ENCODE measurements at places on chromosomes 11 and 22. TPM values are rescaled to one million over a fixed set of nuclear protein-coding genes. Genes with fewer than 3 reads are reported as not detected.

- DNase-seq, result no peak
These were observed 13.2 kb downstream of the CARS1 start for GRCh38 chr11:3044004-3044403.

- peak; percentile 24 for DNase-seq
These were observed 39.7 kb upstream of the MMP12 start for GRCh38 chr11:102914238-102915043.

GRCh38 chr22:28783786-28784671 lies 11.5 kb downstream of the CCDC117 start:
- DNase-seq, result no peak

GRCh38 chr11:66609721-66610617 lies 6.5 kb upstream of the RBM14 start:
- no peak for DNase-seq

DNA sequence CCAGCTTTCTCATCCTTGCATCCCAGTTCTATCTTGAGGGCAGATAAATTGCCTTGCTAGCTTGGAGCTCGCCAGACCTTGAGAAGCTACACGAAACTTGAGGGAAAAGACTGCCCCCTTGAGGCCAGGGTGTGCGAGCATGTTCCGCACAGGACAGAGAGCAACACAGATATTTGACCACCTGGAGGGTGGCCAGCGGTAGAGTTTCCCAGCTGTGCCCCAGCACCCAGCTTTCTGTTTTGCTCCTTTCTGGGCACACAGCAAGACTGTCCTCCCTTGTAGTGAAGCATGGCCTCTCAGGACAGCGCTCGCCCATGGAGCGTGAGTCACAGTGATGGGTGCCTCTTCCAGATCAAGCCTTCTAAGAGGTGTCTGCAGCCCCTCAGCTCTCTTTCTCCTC lies 23.5 kb downstream of the SPATA19 start:
- DNase-seq, result no peak

DNA sequence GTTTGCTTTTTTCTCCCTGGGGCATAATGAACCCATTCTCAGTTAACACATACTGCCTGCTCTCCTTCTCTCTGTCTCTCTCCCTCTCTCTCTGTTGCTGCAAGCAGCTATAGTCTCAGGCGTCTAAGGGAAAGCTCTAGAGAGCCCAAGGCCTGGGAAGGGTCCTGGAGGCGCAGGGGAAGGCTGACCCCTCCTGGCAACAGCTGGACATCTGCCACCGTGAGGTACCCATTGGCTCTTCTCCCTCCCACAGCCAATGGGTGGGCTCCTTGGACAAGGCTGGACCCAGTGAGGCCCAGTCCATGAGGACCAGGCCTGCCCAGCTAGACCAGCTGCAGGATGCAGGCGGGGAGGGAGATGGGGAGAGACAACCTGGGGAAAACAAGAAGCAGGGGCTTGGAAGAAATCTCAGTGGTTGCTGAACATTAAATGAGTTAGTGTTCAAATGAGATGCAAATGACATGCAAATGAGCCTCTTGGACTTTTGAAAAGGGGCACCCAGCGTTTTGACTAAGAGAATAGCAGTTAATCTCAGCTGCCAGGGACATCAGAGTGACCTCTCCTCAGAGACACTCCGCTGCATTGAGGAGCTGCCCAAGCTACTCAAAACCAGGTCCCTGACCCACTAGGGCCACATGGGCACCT lies 349.7 kb downstream of the BUD13 start:
- no peak for DNase-seq

- DNase-seq, result peak; percentile 28
These were observed 1.6 kb downstream of the NCR3LG1 start for GRCh38 chr11:17352950-17353820.

DNA sequence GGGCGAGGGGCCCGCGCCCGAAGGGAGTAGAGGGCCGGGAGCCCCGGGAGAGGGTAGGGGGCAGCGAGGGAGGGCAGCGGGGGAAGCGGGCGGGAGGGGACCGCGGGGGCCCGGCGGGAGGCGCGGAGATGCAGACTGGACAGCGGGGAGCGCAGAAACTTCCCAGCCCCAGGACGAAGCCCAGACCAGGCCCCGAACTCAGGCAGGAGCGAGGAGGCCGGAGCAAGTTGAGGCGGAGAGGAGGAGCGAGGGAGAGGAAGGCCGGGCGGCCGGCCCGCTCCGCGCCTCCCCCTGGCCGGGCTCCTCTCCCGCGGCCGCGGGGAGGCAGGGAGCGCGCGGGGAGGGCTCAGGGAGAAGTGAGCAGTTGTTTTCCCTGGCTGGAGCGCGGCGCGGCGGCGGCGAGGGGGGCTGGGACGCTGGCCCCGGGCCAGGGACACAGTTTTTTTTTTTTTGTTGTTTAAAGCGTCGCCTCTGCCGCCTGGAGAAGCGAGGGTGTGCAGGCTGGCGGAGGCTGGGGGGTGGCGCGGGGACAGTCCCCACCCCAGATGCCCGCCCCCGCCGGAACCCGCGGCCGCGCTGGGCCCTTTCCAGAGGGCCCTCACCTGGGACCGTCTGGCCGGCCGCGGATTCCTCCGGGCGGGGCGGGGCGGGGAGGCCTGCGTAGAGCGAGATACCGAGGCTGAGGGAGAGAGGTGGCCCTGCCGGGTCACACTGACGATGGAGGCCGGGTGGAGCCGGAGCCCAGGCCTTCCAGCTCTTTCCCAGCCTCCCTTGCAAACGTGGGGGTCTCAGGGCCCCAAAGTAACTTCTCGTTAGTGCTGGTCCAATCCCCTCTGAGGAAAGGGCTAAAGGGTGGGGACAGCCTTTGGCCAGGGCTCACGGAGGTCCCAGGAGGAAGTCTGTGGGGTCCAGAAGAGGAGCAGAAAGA lies at the start of gene LTBP3:
TSS of gene LTBP3 (minus strand) at position 358 of the 928 bp plus-strand sequence. CDS start 400 bp downstream, outside the sequence.
- no peak for DNase-seq

DNA sequence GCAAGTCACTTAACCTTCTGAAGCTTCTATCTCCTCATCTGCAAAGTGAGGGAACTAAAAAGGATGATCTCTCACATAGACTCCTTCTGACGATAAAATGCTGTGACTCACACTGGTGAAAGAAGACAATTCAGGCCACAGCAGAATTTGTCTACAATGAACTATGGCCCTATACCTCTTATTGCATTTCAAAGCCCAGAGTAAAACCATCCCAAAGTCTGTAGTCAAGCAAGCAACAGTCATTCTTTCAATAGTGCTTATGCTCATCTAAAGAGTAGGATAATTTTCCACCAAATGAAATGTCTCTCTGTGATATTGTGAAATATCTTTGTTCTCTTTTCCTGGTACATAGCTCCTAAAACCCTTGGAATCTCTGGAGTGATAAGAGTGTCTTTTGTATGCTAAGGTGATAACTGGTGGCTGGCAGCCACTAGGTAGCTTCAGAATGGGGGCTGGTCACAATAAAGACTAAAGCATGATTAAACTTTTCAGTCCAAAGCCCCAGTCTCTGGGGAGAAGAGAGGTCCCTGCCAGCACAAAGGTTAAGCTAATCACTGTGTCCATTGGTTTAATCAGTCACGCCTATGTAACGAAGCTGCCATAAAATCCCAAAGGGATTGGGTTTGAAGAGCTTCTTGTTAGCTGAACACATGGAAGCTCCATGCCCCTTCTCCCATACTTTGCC lies 30.8 kb downstream of the SYTL2 start:
- no peak for DNase-seq

GRCh38 chr11:69594481-69594880 lies 46.5 kb upstream of the CCND1 start:
- no peak for DNase-seq

GRCh38 chr11:88603091-88603867 lies 265.7 kb upstream of the CTSC start:
- no peak for DNase-seq

- DNase-seq, result no peak
These were observed 708.1 kb downstream of the BRD1 start for GRCh38 chr22:49119551-49119952.

DNA sequence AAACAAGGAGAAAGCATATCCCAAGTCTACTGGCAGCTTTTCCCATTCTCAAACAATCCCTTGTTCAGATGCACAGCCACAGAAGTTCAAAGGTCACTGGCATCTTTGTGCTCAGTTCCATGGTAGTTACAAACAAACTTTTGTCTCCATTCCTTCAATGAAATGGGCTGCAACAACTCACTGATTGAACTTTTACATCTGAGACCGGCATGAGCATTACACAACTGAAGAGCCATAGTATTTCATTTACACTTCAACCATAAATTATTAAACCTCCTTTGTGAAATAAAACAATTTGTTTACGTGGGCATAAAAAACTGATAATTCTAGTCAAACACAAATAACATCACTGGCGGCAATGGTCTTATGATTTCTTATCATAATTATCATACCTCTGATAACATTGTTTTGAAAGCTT lies 67.8 kb upstream of the ARHGAP32 start:
- DNase-seq, result no peak

- peak; percentile 38 for DNase-seq
These were observed 26.6 kb downstream of the SC5D start for GRCh38 chr11:121318848-121319834.

DNA sequence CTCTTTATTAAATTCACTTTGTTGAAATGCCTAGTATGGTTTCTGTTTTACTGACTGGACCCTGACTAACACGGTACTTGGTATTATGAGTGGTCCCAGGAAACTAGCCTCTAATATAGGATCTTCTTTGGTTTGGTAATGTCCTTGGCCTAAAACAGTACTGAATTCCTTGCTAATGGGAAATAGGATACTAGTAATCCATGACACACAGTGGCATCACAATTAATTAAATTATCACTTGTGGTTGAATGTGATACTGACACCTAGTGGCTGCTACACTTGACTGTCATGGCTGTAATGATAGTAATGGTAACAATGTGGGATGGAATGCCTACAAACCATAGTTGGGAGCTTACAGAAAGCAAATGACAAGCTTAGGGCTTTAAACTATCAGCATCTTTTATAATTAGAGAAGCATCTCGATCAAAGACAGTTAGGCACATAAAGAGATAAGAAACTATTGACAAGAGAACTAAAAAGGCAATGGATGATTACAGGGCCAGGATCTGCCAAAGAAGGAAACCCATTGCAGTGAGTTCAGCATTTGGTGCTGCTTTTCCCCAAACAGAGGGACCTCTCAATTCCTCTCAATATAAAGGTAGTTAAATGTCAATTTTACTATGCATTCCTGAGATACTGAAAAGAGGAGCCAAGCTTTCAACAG lies 8.6 kb downstream of the DNHD1 start:
- DNase-seq, result peak; percentile 64

DNA sequence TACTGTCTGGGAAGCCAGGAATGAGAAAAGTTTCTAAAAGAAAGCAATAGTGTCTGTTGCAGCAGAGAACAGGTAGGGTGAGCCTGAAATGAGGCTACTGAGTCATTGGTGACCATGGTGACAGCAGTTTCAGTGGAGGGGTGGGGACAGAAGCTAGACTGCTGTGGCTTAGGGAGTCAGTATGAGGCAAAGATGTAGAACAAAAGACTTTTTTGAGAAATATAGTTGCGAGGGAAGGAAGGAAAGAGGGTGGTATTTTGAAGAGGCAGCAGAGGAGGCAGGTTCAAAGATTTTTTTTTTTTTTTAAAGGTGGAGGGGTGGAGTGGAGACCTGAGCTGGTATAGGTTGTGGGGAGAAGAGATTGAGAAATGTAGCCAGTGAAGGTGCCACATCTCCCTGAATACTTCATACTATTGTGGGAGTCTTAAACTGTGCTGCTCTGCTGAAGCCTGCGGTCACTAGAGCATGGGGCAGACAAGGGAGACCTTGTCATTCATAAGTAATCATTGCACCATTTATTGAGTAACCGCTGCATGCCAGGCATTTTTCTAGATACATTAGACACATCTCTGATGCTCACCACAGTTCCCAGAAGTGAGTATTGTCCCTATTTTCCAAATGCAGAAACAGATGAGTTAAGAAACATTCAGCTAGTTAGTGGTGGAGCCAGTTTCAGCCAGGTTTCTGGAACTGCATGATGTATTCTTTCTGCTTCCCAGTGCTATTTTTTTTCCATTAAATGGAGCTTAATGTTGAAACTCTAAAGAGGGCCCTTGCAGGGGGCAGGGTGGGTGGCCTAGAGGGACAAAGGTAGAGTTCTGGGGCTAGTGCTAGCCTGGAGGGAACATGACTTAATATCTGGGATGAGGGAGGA lies 49.9 kb downstream of the STIM1 start:
- DNase-seq, result no peak

DNA sequence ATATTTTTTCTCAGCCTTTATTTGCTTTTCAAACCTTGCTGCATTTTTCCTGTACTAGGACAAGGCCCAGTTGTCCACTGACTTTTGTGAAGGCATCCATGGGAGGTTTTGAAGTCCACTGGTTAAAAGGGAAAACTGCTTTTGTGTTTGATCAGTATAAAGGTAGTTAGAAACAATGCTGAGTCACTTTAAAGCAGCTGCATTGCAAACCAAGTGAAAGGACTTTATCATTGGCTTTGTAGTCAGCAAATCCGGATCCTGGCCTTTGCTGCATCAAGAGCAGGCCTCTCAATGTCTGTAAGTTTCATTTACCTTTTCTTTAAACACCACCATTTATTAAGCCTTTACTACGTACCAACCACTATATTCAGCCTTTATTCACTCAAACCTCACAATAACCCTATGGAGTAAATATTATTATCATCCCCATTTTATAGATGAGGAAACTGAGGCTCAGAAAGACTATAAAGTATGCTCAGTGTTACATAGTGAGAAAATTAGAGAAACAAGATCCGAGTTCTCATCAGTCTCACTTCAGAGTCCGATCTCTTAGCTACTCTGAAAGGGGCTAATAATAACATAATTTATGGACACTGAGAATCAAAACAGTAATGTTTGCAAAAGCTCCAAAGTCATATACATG lies 60.6 kb upstream of the HSD17B12 start:
- DNase-seq, result no peak

DNA sequence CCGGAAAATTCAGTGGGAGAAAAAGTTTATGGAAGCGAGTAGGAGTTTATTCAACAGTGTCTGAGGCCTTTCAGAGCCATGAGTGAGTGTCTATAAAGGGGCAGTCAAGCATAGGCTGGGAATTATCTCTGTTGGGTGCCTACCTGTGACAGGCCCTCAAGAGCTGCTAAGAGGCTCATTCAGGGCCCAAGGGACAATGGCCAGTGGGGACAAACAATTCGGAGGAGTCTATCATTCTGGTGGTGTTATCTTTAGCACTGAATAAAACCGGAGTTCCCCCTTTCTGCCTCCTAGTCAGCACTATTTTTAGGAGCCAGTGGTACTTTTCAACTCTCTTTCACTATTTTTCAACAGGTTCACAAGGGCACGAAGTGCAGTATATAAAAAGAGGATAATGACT lies 89.5 kb upstream of the HTATIP2 start:
- DNase-seq, result no peak

- no peak for DNase-seq
These were observed 62.3 kb downstream of the GAB2 start for GRCh38 chr11:78355309-78355705.

Gene ZC3H12C
- 13.5 TPM for total RNA-seq

Gene HYOU1
- total RNA-seq, result 268 TPM

Gene SMDT1
- 44.6 TPM for total RNA-seq

Gene HBB
- 0.72 TPM for total RNA-seq

Gene GGT5
- total RNA-seq, result 3.6 TPM

Gene AIFM3
- total RNA-seq, result 2.7 TPM

Gene SCGB1C1
- total RNA-seq, result not detected

Gene GAB4
- not detected for total RNA-seq

Gene DERL3
- 1.0 TPM for total RNA-seq
